Astrocyte of the hippocampus (primary cell): ENCODE measurements at places on chromosomes 2 and 18.

DNA sequence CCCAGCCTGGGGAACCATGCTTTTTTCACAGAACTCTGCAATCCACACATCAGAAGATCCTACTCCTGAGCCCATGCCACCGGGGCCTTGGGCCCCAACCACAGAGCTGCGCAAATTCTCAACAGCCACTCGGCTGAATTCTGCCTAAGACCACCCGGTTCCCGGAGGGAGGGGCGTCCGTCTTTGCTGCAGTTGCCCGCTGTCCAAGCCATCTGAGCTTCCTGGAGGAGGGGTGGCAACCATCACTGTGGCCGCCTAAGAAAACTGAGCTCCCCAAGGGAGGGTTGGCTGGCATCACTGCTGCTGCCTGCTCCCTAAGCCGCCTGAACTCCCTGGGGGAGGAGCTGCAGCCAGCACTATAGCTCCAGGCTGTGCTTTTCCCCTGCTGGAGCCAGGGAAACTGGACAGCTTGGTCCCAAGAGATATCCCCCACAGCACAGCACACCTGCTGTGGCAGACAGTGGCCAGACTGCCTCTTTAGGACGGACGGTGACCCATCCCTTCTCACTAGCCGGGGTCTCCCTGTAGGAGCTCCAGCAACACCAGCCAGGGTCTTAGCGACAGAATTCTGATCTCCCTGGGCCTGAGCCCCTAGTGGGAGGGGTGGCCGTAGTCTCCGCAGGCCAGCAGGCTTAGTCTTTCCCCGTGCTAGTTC lies 1411.6 kb upstream of the CDH2 start:
- no peak for DNase-seq

DNA sequence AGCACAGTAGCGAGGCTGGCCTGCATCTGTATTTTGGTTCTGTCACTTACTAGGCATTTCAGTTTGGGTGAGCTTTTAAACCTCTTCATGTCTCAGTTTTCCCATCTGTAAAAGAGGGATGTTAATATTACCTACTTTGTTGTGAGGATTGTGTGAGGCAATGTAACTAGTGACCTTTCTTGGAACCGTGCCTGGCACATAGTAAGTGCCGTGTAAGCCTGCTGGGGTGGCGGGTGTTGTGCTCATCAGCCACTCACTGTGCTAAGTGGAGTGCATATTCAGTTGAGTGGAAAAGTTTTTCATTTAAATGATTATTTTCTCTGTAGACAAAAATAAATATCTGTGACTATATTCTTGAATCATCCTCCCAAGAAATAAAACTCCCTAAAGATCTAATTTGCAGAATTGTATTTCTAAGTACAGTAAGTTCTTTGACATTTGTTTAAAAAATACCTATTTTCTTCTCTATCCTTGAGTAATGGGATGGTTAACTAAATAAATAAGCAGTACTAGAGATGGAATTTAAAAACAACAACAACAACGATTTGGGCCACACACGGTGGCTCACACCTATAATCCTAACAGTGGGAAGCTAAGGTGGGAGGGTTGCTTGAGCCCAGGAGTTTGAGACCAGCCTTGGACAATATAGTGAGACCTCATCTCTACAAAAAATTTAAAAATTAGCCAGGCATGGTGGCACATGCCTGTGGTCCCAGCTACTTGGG lies 56.7 kb downstream of the MALT1 start:
- peak; percentile 37 for DNase-seq

GRCh38 chr2:48233005-48233404 lies 296.9 kb upstream of the STON1 start:
- DNase-seq = no peak

GRCh38 chr2:123659120-123659519 lies 366.0 kb upstream of the CNTNAP5 start:
- DNase-seq = no peak

GRCh38 chr2:205561441-205561840 lies 120.9 kb upstream of the NRP2 start:
- no peak for DNase-seq

GRCh38 chr2:79936715-79937114 lies 367.8 kb downstream of the LRRTM1 start:
- DNase-seq = no peak

GRCh38 chr2:1550658-1551316 lies 137.5 kb downstream of the TPO start:
- peak; percentile 73 for DNase-seq

DNA sequence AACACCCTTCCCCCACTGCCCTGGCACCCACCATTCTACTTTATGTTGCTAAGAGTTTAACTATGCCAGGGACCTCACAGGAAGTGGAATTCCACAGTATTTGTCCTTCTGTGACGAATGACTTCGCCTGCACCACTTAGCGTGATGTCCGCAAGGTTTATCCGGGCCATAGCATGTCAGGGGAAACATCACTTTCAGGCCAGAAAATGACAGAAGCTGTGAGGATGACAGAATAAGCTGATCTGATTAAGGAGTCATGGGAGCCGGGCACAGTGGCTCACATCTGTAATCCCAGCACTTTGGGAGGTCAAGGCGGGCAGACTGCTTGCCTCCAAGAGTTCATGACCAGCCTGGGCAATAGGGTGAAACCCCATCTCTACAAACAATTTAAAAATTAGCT lies 248.8 kb downstream of the EIPR1 start:
- DNase-seq = no peak

- DNase-seq = peak; percentile 63
Observed at GRCh38 chr2:159982842-159983785, 79.3 kb downstream of the PLA2R1 start.
